ENCODE measurements at places on chromosomes 1 and 21.

DNA sequence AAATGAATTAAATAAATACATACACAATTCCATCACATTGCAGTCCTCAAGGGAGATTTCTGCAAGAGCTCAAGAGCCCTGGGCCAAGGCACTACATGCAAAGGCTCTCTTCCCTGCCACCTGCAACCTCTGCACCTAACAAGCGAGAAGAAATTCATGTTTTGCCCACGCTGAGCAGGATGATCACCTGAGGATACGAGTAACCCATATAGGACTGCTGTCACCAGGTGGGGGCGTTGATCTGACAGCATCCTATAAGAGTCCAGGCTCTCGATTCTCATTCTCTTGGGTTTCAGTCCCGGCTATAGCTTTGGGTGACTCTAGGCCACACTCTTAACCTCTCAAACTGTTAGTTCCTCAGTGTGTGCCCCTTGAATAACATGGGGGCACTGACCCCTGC lies 18.7 kb upstream of the SPOCD1 start:
- DNase-seq: no peak

DNA sequence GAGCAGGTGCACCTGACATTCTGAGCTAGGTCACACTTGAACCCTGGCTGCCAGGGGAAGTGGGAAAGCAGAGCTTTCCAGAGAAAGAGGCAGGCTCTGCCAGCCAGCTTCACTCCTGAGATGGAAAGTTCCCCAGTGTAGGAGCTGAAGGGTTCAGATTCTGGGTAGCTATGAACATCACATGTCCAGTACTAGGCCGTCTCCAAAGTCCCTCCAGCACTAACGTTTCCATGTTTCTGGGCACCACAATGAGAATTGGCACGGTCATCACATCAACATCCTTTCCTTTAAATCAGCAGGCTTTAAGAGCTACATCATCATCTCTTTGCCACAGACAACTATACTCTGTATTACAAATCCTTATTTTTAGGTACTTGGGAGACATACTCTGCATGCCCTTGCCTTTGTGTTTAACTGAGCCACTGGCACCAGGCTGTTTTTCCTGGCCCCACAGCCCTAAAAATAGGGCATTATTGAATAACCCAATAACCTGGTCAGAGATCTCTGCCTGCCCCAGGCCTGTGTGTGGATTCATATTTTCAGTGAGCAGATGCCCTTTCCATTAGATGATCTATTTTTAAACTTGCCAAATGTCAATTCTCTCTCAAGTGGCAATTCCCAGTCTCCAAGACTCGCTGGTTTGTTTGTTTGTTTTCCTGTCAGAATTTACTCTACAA lies 35.4 kb upstream of the USP24 start:
- DNase-seq: no peak

DNA sequence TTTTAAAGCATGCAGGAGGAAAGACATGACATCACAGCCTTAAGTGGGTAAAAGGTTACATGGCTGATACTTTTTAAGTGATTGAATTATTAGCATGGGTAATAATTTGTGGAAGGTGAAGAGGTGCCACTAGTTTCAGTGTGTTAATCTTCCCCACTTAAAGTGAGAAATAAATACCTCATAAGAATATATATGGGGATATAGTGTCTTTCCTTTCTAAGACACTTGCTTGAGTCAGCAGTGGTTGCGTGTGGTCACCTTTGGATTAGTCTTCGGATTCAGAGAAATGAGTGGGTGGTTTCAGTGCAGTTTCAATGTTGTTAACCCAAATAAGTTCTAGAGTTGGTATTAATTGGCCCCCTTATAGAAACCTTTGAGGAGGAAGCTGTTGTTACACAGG lies 94.1 kb downstream of the ADGRL2 start:
- no peak for DNase-seq

DNA sequence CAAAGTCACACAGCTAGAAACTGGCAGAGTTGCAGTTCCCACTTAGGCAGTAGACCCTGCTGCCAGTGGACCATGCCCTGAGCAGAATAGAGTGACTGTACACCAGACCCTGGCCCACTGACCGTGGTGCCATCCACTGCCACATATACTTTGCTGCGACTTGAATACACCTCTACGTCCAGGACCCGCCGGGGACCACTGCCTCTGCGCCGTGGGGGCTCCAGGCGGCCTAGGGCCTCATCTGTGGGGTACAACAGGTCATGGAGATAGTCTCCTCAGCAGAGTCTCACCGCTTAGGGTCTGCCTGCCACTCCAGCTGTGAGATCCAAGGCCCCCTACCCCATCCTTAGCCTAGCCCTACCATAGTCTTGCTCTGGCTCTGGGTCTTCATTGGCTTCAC lies 1.6 kb downstream of the POMGNT1 start:
- no peak for DNase-seq

DNA sequence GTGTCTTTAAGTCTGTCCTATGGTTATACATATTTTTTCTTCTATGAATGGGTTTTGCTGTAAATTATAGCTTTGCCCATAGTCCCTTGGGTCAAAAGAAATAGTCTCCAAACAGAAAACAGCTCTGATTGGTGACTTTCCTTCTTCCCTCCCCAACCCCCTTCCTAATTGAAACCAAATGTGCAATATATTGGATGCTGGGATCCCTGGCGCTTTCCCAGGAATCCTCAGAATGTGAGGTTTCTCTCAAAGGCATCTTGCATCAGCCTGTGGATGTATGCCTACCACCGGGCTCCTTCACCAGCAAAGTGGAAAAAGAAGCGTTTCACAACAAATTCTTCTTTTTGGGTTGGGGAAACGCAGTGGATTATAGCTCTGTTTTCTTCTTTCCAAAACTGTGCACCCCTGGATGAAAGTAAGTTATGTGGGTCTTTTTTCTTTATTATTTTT lies at the start of gene DDR2:
Gene DDR2 (plus strand): TSS at position 248 of the 450 bp plus-strand sequence. CDS start 86,600 bp downstream, outside the sequence.
- no peak for DNase-seq

DNA sequence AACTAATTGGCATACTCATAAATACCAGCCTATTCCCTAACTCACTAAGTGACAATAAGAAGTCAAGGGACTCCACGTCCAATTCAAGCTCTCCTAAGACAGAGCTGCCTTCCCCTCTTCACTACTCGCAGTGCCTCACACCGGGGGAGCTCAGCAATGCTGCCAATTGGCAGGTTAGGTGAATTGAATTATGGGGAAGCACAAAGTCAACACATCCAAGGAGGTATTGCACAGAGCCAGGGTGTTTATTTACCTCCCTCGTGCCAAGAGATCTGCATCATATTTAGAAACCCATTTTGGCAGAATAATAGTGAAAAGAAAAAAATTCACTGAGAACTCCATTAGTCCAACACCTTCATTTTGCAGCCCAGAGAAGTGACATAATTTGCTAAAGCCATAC lies 20.4 kb upstream of the TNR start:
- no peak for DNase-seq

DNA sequence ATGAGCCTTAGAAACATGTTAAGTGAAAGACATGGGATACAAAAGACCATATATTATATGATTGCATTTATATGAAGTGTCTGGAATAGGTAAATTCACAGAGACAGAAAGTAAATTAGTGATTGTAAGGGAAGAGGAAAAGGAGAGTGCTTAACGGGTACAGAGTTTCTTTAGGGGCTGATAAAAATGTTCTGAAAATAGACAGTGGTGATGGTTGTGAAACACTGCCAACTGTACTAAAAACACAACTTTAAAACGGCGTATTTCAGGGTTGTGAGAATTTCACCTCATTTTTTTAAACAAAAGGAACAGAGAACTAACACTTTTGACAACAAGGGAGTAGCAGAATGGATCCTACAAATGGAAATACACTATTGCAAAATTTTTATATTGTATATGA lies 13.4 kb downstream of the COP1 start:
- no peak for DNase-seq

DNA sequence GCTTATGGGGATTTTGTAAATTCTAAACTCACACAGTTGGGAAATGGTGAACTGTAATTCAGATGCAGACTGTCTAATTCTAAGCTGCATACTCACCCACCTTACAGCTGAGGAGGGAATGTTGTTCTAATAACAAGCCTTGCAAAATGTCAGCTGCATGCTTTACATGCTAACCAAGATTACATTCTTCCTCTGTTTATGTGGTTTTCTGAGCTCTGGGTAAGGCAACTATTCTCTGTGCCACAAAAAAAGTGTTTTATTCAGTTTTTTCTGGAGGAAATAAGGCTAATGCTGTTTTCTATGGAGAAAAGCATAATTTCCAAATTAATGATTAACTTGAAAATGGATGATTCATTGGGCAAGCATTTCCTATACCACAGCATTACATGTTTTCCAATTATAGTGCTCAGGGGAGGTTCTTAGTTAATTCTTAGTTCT lies 64.9 kb downstream of the RGS13 start:
- no peak for DNase-seq

DNA sequence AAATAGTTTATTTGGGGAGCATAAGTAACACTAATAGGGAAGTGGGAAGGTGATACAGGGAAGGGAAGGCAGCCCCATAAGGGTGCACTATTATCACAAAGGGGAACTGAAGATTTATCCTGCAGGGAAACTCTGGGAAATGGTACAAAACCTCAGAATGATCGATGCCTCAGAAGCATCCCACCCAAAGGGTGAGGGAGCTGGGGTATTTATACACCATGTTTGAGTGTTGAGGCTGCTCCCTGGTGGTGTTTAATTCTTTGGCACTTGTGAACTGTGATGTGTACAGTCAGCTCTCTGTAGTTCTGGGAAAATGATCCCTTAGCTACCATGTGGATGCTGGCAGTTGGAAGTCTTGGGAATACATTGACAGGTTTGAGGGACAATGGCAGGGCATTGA lies 5.1 kb upstream of the TRIM62 start:
- no peak for DNase-seq

DNA sequence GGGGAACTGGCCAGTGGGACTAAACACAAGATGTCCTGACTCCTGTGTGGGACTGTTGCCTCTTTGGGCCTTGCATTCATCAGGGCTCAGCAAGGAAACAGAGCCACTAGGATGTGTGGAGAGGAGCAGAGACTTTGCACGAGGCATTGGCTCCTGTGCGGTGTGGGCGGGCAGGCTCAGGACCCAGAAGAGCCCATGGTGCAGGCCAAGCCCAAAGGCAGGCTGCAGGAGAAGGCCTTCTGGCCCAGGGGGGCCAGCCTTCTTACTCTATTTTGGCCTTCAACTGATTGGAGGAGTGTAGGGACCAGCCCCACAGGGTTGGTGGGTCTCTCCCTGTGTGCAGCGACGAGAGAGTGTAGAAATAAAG lies 23.5 kb downstream of the LRRC3 start:
- DNase-seq: no peak

DNA sequence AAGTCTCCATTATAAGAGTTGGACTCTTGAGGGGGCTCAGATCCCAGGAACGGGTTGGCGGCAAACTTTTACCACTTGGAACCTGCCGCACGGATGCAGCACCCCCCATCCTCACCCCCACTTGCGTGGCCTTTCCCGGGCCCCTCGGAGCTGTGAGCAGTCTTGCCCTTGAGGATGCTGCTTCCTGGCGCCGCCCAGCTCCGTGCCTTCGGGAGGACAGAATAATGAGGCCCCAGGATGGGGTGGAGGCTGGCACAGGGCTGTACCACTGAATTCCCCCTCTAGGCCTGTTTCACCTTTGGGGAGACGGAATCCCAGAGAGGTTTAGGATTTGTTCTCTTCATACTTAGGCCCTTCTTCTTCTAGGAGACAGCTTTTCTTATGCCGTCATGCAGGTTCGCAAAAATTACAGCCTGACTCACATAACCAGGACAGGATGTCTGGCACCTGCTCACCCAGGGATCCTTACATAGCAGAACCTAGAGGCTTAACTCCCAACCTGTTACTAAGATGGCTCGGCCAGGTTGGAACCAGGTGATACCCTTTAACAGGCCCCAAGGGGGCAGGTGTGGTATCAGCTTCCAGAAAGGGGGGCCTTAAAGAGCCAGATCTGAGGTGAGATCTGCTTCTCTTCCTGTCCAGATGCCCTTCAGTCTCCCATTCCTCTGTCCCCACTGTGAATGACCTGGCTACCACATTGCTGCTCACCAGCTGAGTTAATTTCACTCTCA lies 1.5 kb downstream of the TRNP1 start:
- DNase-seq: no peak
